ENCODE measurements at places on chromosomes 13 and 19. TPM values are rescaled to one million over a fixed set of nuclear protein-coding genes. Genes with fewer than 3 reads are reported as not detected.

GRCh38 chr19:16327911-16328823 lies 3.5 kb downstream of the KLF2 start:
- H3K27ac ChIP-seq, result no peak overlapping the region
- no peak for DNase-seq

FCAR gene
- total RNA-seq, result not detected

CGB5 gene
- 2.6 TPM for total RNA-seq

- no peaks in the 10 kb centered on the region for H3K4me1 ChIP-seq
- DNase-seq, result no peak
- H3K36me3 ChIP-seq, result no peaks in the 10 kb centered on the region
- H3K4me3 ChIP-seq, result no peak overlapping the region
- no peaks in the 10 kb centered on the region for H3K27me3 ChIP-seq
Measured at GRCh38 chr13:43373400-43373799, 350.0 kb downstream of the DNAJC15 start.

IGLON5 gene
- total RNA-seq, result not detected

DNA sequence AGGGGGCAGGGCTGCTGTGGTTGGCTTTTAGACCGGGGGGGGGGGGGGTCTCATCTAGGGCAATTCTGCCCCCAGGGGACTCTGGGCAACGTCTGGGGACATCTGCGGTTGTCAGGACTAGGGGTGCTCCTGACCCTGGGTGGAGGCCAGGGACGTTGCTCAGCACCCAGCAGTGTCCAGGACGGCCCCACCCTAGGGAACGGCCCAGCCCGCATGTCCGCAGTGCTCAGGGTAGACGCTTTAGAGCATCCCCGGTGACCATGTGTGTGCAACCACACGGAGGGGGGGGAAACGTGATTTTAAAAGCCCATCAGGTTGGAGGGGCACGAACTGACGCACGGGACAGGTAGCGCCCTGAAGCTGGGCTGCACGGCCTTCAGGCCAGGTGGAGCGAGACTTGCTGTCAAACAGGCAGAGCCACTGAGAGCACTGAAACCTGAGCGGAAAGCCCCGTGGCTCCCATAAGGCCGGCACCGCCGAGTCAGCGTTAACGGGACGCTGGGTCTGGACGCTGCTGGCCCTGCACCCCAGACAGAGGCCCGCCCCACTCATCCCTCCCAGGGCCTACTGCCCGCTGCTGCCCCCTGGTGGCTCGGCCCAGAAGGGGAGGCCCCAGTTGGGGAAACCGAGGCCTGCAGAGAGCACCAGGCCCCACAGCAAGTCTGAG lies 8.3 kb downstream of the CACTIN start:
- H3K4me3 ChIP-seq, result no peak overlapping the region
- H3K27ac ChIP-seq, result no peak overlapping the region
- H3K27me3 ChIP-seq, result no peaks in the 10 kb centered on the region

SIGLECL1 gene
- total RNA-seq, result not detected

- no peaks in the 10 kb centered on the region for H3K27me3 ChIP-seq
- no peak for DNase-seq
- H3K27ac ChIP-seq, result no peak overlapping the region
Measured at GRCh38 chr19:13868663-13869062, 8.3 kb upstream of the NANOS3 start.

DNA sequence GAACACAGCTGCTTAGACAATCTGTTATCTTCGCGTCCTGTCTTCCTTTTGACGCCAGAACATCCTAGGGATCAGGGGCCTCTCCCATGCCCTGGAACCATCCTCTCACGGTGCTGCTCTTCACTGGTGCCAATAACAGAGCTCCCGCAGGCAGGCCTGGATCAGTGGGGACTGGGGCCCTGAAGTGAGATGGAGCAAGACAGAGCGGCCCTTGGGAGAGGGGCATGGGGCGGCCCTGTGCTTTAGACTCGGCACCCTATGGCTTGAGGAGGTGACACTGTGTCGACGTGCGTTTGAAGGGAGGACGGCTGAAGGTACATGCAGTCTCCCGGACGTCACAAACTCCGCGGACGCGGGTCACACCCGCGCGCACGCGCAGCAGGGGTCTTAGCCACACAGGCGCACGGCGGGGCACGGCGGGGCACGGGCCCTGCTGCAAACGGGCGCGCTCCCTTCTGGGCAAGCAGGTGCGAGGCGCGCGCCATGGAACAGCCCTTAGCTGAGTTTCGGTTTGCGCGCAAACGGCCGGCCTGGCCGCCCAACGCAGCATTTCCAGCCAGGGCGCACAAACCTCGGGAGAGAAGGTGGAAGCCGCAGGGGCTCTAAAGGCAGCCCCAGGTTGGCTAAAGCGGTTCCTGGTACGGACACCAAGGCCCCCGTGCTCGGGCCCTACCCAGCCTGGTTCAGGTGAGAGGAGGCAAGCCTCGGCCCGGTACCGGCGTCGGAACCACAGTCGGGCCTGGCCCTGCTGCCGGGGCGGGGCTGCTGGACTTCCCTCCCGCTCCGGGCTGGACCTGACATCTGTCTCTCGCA lies 16.5 kb upstream of the RNF17 start:
- H3K4me1 ChIP-seq, result no peaks in the 10 kb centered on the region
- H3K4me3 ChIP-seq, result peak overlapping the region; percentile 74
- H3K27ac ChIP-seq, result no peak overlapping the region
- peaks cover 87% of the 10 kb centered on the region for H3K27me3 ChIP-seq
- H3K36me3 ChIP-seq, result peaks cover 4% of the 10 kb centered on the region
- peak; percentile 22 for DNase-seq

- H3K4me1 ChIP-seq, result no peaks in the 10 kb centered on the region
- H3K36me3 ChIP-seq, result no peaks in the 10 kb centered on the region
- H3K27me3 ChIP-seq, result peaks cover 65% of the 10 kb centered on the region
- no peak overlapping the region for H3K27ac ChIP-seq
- no peak overlapping the region for H3K4me3 ChIP-seq
Measured at GRCh38 chr19:40513345-40513678, 46.5 kb downstream of the SPTBN4 start.

KIR3DL2 gene
- not detected for total RNA-seq

DOHH gene
- 11.6 TPM for total RNA-seq

GRCh38 chr19:2962018-2962670 lies 15.2 kb upstream of the TLE6 start:
- no peak overlapping the region for H3K4me3 ChIP-seq
- H3K27me3 ChIP-seq, result no peaks in the 10 kb centered on the region
- no peaks in the 10 kb centered on the region for H3K36me3 ChIP-seq
- no peaks in the 10 kb centered on the region for H3K4me1 ChIP-seq
- H3K27ac ChIP-seq, result no peak overlapping the region

BEST2 gene
- not detected for total RNA-seq

DNA sequence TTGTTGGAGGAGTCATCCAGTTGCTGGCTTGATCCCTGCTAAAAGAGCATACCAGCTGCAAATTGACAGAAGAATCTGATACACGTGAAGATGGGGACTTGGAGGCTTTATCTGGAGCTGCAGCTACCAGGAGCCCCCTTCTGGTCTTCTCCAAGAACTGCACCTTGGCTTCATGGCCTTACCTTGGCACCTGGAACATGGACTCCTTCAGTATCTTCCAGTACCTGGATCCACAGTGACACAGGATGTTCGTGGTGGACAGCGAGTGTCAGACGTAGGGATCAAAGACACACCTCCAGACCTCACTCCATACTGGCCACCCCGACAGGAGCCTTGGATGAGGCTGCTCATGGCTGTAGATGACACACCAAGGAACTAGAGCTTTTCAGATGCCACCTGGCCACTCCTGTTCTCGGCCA lies 9.9 kb upstream of the ACSBG2 start:
- no peaks in the 10 kb centered on the region for H3K4me1 ChIP-seq
- no peak overlapping the region for H3K27ac ChIP-seq
- no peak overlapping the region for H3K4me3 ChIP-seq
- DNase-seq, result peak; percentile 59
- no peaks in the 10 kb centered on the region for H3K27me3 ChIP-seq
- H3K36me3 ChIP-seq, result no peaks in the 10 kb centered on the region

- no peak overlapping the region for H3K4me3 ChIP-seq
- DNase-seq, result no peak
- no peak overlapping the region for H3K27ac ChIP-seq
- H3K36me3 ChIP-seq, result no peaks in the 10 kb centered on the region
- H3K27me3 ChIP-seq, result peaks cover 4% of the 10 kb centered on the region
Measured at GRCh38 chr13:42392716-42393572, 121.0 kb downstream of the AKAP11 start.

- H3K4me3 ChIP-seq, result peak within 1 kb of the TSS; percentile 74
- peaks cover 25% of the 10 kb centered on the region for H3K4me1 ChIP-seq
- peak; percentile 45 for DNase-seq
- H3K27me3 ChIP-seq, result peaks cover 45% of the 10 kb centered on the region
Measured at GRCh38 chr19:43639519-43640423, at the start of gene CADM4. Gene CADM4 (minus strand): TSS chr19:43639850. CDS start chr19:43639790, 60 bp downstream.

TUBA3C gene
- not detected for total RNA-seq

- no peaks in the 10 kb centered on the region for H3K27me3 ChIP-seq
- H3K4me1 ChIP-seq, result peaks cover 8% of the 10 kb centered on the region
- peak overlapping the region; percentile 26 for H3K27ac ChIP-seq
Measured at GRCh38 chr19:14408491-14409145, 10.5 kb downstream of the DDX39A start.

DNA sequence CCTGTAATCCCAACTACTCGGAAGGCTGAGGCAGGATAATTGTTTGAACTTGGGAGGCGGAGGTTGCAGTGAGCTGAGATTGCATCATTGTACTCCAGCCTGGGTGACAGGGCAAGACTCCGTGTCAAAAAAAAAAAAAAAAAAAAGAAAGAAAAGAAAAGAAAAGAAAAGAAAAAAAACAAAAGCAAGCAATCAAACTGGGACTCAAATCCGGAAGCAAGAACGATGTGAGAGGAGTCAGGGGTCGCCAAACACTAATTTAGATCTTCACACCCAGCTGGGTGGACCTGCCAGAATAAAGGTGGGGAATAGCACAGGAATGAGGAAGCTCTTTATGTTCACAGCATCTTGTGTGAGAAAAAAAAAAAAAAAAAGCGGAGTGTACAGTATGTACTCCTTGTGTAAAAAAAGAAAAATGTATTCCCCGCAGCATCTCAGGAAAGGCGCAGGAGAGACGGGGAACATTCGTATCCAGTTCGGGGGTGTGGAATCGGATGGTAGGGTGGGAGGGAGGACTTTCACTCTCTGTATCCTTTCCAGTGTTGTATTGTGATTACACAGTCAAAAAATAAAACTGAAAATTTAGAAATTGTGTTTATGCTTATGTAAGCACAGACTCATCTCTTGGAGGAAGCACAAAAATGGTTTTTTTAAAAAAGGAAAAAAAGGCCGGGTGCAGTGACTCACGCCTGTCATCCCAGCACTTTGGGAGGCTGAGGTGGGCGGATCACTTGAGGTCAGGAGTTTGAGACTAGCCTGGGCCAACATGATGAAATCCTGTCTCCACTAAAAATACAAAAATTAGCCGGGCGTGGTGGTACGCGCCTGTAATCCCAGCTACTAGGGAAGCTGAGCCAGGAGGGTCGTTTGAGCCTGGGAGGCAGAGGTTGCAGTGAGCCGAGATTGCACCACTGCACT lies 7.6 kb downstream of the DNAJB1 start:
- H3K4me1 ChIP-seq, result peaks cover 46% of the 10 kb centered on the region
- DNase-seq, result no peak
- H3K36me3 ChIP-seq, result peaks cover 80% of the 10 kb centered on the region
- peak overlapping the region; percentile 46 for H3K4me3 ChIP-seq

GRCh38 chr13:42113478-42113877 lies 65.0 kb downstream of the DGKH start:
- no peaks in the 10 kb centered on the region for H3K27me3 ChIP-seq
- H3K4me1 ChIP-seq, result peaks cover 25% of the 10 kb centered on the region
- no peaks in the 10 kb centered on the region for H3K36me3 ChIP-seq
- no peak for DNase-seq

NLRP11 gene
- 0.22 TPM for total RNA-seq

Data from Calu3 (cell line).